GM06990 (cell line): ENCODE measurements at places on chromosomes 6 and 20.

- no peak for DNase-seq
Observed at GRCh38 chr6:56036916-56037600, 161.7 kb upstream of the BMP5 start.

DNA sequence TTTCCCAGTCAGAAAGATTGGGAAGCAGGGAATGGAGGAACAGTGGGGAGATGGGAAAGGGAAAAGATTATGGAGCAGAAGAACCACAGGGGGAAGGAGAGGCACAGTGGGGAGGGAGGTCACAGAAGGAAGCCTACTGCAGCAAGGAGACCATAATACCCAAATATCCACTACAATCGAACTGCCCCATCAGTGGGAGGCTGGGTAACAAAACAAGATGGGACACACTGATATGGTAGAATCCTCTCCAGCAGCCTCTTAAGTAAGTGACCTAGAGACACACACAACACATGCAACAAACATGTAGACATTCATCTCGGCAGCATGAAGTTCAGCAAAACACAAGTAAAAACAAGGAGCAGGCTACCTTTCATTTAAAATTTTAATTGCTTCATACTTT, 4.8 kb upstream of the FOXP4 start:
- DNase-seq, result no peak

DNA sequence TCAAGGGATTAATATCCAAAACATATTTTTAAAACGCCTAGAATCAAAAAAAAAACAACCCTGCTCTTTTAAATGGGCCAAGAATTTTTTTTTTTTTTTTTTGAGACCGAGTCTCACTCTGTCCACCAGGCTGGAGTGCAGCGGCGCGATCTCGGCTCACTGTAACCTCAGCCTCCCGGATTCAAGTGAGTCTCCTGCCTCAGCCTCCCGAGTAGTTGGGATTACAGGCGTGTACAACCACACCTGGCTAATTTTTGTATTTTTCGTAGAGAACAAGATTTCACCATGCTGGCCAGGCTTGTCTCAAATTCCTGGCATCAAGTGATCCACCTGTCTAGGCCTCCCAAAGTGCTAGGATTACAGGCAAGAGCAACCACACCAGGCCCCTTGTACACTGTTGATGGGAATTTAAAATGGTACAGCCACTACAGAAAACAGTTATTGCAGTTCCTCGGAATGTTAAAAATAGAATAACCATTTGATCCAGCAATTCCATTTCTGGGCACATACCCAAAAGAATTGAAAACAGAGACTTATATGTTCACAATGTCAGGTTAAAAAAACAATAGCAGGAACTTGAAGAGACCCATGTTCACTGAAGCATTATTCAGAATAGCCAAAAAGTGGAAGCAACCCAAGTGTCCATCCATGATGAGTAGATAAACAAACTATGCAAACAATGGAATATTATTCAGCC, 3.1 kb upstream of the MYL9 start:
- no peak for DNase-seq

GRCh38 chr6:4908062-4908461, 95.8 kb downstream of the RPP40 start:
- DNase-seq, result no peak
